Osteoblast (primary cell): ENCODE measurements at places on chromosomes 2 and 18.

GRCh38 chr18:3345885-3346284, 84.0 kb downstream of the MYL12B start:
- no peak for DNase-seq

DNA sequence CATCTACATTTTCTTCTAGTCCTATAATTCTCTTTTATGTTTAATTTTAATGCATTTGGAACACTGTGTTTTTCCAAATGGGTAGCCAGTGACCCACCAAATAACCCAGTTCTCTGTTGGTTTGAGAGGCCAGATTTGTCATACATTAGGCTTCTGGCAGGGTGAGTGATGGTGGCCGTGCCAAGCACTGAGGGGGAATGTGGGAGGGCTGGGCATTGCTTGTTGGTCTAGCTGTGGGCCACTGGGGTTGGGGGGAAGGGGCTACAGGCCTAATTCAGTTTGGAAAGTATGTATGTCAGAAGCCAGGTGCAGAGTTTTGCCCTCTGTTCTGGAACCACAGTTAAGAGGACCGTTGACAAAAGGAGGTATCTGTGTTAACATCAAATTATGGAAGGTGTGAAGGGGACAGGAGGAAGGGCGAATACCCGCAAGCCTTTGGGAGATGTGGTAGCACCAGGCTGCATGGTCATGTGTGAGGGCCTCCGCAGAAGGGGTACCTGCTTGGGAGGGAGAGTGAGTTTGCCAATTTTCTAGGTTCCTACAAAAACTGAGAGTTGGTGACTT, 38.1 kb upstream of the SCLY start:
- DNase-seq: no peak

- DNase-seq: peak; percentile 43
Measured at GRCh38 chr2:236675051-236675450, 105.4 kb downstream of the ACKR3 start.

GRCh38 chr18:8241731-8242130, 367.5 kb upstream of the RAB12 start:
- DNase-seq: no peak

DNA sequence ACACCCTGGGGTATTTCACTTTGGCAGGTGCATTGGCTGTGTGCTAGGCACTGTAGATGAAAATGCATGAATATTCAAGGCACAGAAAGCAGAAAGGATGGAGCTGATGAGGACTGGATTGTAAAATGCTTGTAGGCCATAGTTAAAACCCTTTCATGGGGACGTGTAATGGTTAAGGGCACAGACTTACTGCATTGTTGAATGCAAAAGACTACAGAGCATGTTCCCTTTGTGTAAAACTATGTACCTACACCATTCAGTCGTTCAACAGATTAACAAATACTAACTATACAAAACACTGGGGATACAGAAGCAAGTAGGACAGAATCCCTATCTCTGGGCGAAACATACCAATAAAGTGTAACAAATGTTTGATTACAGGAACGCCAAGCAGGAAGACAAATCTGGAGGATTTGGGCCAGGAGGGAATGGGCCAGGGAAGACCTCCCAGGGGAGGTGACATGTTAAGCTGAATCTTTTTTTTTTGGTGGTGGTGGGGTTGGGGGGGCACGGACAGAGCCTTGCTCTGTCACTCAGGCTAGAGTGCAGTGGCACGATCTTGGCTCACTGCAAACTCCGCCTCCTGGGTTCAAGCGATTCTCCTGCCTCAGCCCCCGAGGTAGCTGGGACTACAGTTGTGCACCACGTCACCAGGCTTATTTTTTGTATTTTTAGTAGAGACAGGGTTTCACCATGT, 19.6 kb upstream of the ROCK2 start:
- no peak for DNase-seq

- DNase-seq: peak; percentile 87
Measured at GRCh38 chr2:113886479-113887008, 3.3 kb upstream of the ACTR3 start.

DNA sequence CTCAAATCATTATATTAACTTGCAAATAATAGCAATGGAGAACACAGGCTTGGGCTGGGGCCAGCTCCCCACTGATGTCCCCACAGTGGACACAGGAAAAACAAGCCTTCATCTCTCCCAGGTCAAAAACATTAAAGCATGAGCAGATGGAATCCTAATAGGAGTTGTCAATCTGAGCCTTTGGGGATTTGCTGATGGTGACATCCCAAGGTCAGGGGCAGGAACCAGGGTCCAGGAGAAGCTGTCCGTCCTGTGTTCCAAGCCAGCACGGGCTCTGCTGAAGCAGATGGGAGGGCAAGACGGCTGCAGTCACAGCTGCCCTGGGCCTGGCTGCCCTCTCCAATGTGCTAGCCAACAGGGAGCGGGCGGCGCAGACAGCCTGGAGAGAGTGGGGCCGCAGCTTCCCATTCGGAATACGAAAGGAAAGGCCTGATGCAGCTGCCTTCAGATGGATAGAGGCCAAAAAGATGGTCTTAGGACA, 135.5 kb downstream of the NDUFA10 start:
- DNase-seq: no peak

DNA sequence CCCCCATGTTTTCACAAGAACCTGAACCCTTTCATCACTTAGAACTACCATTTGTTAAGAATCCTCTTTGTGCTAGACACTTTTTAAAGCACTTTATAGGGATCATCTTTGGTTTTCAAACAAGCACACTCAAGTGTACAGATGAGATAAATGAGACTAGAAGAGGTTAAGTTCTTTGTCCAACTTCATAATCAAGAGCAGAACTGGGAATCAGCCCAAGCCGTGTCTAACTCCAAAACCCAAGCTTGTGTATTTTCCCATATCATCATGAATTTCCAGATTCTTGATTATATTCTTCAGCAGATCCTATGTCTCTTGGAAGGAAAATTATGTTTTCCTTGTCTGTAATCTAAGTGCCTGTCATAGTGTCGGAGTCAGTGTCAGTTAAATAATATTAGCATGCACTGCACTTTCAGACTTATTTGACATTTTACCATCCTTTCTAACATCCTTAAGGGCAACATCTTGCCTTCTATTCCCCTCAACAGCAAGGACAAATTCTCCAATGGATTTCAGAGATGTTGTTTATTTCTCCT, 123.0 kb upstream of the SETBP1 start:
- no peak for DNase-seq

DNA sequence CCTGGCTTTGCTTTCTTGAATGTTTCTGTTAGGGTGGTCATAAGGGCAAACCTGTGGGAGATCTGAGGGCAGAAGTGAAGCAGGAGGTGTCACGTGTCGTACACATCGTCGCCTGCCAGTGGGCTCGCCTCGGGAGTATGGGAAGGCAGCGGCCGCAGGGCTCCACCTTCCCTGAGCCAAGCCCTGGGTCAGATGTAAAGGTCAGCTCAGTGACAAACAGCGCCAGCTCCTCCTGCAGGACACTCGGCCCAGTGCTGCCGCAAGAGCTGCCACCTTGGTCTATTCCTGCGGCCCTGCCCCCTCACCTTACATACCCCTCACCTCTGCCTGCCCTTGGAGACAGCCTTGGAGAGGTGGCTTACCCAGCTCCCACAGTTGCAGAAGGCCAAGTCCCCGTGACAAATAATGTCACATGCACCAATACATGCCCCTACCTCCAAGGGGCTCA, 64.2 kb downstream of the PSMG2 start:
- DNase-seq: no peak

DNA sequence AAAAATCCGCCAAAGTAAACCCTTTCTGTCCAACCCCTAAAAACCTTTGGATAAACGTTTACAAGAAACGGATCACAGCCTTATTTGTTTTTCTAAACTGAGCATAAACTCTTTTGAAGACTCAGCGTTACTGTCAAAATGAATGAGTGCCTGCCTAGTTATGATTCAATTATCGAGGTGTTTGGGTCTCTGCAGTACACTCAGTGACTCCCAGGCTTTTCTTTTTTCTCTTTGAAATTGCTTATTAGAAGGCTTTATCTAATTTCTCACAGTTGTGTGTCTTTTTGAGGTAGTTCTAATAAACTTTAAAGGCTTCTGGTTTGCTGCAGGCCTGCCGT, 663 bp downstream of the RHBDD1 start:
- no peak for DNase-seq

- DNase-seq: no peak
Measured at GRCh38 chr2:147501968-147502367, 342.9 kb upstream of the ACVR2A start.

GRCh38 chr2:24546669-24547068, 55.6 kb downstream of the NCOA1 start:
- DNase-seq: no peak

DNA sequence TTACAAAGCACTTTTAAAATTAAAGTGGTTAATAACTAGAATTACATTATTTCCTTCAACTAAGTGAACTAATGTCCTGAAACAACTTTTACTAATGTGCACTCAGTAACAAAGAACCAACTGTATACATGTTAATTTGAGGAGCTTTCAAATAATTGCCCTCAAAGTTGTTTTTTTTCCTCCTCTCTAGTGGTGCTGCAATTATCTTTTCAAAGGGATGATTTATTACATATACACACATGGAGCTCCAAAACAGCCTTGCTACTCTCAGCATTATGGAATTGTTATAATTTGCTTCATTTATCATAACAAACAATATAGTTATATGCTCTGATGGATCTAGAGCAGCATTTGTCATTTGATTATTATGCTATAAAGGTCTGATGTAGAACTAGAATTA, 246.3 kb upstream of the RASGRP3 start:
- no peak for DNase-seq

- DNase-seq: no peak
Measured at GRCh38 chr2:67726416-67726815, 329.3 kb downstream of the ETAA1 start.

DNA sequence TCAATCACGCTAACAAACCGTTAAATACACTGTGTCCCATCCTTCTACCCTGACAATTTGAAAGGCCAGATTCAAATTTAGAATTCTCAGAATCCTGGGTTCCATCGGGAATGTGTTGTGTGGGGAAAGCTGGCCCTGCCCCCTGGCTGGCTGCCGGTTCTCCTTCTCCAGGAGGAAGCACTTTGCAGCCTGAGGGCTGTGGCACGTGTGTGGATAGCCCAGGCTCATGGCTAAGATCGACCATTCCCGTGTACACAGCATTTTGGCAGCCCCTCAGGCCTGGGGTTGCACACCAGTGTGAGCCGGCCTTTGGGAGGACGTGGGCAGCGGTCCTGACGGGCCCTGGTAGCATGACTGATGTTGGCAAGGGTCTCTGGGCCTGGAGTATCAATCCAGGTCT, 51.0 kb upstream of the ROCK2 start:
- DNase-seq: no peak

DNA sequence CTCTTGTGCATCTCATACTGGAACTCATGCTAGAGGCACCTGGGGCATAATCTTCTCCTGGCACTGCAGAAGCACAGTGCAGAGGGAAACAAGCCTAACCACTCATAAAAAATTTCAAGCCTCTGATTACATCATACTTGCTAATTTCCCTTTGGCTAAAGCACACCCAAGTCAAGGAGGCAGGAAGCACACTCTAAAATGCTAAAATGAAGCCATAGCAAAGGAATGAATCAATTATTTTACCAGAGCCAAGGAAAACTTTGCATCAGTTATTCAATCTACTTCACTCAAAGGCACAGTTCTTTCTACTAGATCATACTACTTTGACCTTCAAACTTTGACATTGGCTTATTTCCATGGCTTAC, 79.6 kb upstream of the SPOPL start:
- DNase-seq: peak; percentile 39

GRCh38 chr2:43718530-43719124, 42.4 kb upstream of the C1GALT1C1L start:
- DNase-seq: no peak

GRCh38 chr2:142724713-142725349, 152.6 kb upstream of the KYNU start:
- DNase-seq: no peak

- no peak for DNase-seq
Measured at GRCh38 chr2:224894356-224894755, 147.9 kb downstream of the DOCK10 start.

GRCh38 chr2:10079870-10080535, at the start of gene CYS1:
Gene CYS1, minus strand, starts transcription at chr2:10080411. Its CDS starts 188 bp downstream, at chr2:10080223.
- peak; percentile 92 for DNase-seq

GRCh38 chr18:79581406-79581805, 98.2 kb upstream of the CTDP1 start:
- DNase-seq: peak; percentile 71

DNA sequence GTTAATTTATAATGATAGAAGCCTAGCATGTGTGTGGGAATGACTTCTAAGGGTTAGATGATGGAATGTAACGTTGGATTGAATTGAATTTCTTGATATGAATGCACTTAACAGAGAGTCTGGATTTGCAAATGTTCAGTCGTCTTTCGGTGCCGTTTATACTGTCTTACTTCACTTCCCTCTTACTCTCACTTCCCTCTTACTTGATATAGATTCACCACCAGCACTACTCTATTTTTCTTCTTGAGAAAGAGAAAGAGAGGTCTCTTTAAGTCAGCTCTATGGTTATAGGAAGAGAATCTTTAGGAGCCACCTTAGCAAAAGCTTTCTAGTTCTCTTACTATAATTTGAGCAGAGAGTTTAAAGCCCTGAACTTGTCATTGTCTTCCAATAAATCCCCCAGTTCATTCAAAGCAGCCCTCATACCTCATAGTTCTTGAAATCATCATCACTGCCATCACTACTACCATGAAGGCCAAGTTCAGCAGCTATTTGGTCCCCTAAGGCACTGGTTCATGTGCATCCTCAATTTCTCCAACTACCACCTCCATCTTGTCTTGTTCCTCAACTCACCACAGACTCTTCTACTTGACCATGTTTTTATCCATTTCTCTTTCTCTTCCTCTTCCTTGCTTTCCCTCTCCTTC, 501.7 kb upstream of the TCF4 start:
- no peak for DNase-seq

GRCh38 chr2:152584301-152584700, 133.0 kb downstream of the PRPF40A start:
- no peak for DNase-seq

GRCh38 chr2:241036964-241037421, 38.6 kb downstream of the SNED1 start:
- DNase-seq: no peak

DNA sequence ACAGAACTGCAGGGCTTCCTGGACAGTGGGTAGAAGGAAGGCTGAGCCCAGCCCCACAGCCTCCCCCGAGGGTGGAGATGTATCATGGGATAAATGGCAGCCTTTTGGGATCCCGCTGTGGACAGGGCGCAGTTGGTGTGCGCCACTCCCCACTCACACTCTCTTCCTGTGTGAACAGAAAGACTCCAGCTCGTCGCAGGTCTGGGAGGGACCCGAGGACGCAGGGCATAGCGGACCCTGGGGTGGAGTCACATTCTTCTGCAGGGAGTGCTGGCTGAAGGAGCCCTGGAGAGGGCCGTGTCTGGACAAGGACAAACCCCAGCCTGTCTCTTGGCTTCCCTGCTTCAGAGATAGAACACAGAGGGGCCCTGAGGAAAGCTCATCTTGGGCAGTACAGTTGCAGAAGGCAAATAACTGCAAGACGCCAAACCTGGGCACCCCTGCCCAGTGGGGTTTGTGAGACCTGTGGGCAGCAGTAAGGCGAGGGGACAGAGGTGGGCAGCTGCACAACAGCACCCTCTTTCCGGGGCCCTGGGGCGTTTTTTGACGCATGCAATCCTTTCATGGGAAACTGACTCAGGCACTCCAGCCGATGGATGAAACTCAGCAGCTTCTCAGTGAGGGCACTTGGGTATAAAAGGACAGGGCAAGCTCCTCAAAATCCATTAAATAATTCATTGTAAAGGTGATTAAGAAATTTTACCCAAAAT, 101.9 kb downstream of the USP40 start:
- DNase-seq: peak; percentile 52
